ENCODE measurements at places on chromosomes 5 and 9.
A peak's percentile ranks its signal among the peaks of the same experiment; 100 is the strongest.

DNA sequence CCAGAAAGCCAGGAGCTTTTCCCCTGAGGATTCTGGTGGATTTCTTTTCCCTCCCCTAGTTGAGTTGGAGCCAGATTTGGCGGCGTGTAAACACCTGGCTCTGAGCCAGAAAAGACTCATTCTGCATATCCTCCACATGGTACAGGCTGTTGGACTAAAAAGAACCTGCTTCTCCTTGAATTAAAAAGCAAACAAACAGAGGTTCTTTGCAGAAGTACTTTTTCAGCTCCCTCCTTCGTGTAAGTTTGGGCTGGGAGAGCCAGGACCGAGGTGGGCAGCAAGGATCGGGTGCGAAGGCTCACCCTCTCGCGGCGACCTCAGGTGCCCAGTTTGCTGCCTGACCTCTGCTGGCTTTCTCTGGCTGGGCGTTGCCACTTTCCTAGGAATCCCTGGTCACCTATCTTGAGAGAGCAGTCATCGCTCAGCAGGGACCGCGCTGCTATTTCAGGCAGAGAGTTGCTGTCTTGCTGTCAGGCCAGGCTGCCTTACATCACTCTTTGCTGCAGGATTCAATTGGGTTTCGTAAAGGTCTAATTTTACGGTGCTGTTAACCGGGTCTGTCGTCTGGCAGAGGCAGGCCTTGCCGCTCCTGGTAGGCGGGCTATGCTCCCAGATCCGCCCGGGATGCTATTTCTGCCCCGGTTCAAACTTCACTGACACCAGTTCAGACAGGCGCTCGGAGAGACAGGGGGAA lies 3.2 kb downstream of the PAPPA start:
- DNase-seq: no peak

DNA sequence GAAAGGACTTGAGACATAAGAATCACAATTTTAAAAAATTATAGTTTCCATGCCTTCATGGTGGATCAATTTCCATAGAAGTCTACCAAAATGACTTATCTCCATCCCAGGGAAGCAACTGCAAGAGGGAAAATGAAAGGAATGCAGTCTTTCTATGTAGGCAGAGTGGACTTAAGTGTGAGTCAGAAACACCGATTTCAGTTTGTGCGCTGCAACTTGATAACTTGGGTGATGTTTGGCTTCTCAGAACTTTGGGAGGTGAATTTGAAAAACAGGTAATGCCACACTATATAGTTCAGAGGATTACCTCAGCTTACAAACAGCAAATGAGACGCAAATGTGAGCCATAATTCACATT lies 708 bp upstream of the CSNK1G3 start:
- peak; percentile 19 for DNase-seq

DNA sequence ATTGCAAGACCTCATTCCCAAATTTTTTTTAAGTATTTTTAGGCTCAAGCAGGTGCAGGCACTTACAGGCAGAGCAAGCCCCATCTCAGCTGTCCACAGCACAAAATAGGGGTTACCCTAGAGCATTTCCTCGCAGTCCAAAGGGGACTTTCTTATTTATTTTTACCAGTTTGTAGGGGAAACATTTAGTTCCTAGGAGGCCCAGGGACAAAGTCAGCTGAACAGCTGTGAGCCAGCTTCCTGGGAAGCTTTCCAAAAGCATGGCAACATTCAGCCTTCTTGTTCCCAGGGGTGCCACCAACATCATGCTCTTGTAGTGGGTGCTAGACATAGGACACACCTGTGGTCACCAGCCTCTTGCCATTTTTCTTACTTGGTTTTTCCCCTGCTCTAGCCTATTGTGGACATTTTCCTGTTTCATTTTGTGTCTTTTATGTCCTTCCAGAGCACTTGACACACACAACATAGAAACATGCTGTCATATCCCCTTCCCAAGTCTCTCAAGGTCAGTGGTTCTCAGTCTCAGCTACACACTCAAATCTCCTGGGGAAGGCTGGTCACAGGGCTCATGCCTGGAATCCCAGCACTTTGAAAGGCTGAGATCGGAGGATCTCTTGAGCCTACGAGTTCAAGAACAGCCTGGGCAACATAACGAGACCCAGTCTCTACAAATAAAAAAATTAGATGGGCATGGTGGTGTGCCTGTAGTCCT lies 38.2 kb downstream of the HAVCR1 start:
- DNase-seq: no peak

GRCh38 chr9:95055851-95056551 lies 261.5 kb downstream of the FANCC start:
- no peak for DNase-seq

GRCh38 chr9:116000748-116001329 lies 152.8 kb upstream of the PAPPA start:
- DNase-seq: peak; percentile 11

GRCh38 chr5:153827397-153827796 lies 211.3 kb downstream of the FAM114A2 start:
- DNase-seq: no peak

DNA sequence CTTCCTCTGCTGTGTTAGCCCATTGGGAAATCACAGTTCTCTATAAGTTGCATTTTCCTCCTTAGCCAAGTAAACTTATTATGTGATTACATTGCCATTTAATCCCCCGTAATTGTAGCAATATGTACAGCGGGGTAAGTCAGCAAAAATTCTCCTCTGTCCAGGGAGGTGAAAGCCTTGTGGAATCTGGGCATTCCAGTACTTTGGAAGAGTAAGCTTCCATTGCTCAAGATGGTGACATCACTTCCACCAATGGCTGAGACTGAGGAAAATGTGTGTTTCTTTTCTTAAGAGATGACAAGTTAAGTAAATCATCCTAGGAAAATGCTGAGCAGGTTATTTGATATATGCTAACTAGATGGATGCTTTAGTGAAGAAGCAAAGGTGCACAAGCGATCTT lies 436.7 kb downstream of the CETN3 start:
- no peak for DNase-seq

DNA sequence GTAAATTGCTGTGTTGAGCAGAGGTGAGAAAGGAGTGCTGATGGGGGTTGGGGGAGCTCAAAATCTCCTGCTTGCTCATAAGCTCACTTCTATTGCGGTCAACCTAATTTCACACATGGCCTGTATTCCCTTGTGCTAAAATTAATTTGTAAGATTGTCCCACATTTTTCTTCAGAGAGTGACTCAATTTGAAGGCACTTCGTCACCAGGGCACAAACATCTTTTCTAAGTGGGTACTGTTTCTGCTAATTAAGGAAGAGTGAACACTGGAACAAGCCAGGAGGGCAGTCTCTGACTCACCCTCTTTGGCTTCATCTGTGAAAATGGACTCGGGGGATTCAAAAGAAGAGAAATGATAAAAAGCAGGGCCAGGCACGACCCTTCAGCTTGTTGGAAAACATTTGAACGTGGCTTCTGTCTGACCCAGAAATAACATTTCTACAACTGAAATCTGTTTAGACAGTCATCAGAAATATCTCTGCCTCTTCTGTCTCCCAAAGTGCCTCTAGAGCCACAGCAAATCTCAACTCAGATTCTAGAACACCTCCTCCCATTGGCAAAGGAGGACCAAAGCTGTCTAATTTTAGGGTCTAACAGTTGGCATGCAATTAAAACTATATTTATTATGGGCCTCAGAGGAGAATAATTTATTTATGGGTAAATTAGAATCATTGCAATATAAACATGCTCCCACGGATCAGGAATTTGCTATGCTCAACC lies 49.8 kb downstream of the FEM1C start:
- DNase-seq: no peak

GRCh38 chr9:12748016-12748415 lies 26.8 kb upstream of the LURAP1L start:
- DNase-seq: no peak

DNA sequence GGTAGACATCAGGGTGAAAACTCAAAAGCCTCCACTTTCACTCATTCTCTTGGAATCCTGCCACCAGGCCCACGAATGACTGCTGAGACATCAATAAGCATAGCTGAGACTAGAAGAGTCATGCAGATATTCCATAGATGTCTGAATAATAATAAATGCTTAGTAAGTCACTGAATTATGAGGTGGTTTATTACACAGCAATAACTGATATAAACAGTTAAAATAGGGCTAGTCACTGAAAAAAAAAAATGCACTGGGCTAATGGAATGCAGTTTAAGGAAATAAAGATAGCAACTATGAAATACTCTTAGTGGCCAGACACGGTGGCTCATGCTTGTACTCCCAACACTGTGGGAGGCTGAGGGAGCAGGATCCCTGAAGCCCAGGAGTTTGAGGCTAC lies 262.8 kb upstream of the CDH6 start:
- no peak for DNase-seq

GRCh38 chr5:1750469-1750868 lies 49.2 kb downstream of the MRPL36 start:
- no peak for DNase-seq

DNA sequence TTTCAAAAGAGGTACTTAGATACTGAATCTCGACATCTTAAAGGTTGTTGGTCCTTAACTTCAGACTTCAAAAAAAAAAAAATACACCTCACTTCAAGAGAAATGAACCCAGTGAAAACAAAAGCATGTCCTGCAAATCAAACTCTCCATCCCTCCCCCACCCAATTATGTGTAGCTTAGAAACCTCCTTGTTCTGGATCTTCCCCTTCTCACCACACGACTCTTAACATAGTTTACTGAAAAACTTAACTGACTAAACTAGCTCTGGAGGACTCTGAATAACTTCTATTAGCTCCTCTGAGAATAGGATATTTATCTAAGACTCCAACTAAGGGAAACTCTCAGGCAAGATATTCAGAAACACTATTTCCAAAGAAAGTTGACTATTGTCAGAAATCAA lies 48.7 kb upstream of the HK3 start:
- DNase-seq: no peak

DNA sequence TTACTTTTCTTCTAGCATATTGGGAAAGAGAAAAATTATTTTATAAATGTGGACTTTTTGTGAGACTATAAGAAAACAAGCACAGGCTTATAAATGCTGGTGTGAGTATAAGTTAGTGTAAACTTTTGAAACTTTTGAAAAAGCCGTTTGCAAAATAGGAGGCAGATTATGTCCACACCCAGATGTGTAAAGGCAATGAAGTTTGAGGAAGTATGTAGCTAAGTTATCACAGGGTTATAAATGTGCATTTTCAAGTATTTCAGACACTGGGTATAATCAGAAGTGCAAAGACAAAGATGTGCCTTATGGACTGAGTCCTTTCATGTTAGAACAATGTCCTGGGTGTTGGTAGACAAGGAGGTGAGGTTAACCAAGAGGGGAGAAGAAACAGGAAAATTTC lies 85.5 kb downstream of the ANXA1 start:
- DNase-seq: no peak

GRCh38 chr5:87051502-87052113 lies 216.1 kb upstream of the RASA1 start:
- DNase-seq: no peak

DNA sequence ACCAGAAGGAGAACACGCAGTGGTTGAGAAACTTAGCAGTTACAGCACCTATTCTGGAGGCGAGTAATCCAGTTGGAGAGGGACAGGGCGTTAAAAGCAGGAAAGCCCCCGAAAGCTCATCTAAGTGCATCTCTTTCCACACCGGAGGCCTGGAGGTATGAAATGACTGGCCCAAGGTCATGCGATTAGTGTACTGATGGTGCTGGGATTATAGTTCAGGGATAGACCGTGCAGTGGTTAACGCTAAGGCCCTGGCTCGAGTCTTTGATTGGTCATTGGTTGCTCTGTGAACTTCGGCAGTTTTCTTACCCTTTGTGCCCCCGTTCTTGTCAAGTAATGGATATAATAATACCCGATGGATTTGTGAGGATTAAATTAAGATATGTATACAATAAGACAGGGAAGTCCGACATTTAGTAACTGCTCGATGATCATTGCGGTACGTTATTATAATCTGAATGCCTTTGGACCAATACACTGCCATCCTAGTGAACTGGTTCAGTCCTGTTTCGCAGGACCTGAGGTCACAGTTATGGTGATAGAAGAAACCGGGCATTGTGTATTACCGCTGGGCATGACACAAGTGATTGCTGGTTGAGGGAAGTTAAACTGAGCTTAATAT lies 960 bp downstream of the CANX start:
- peak; percentile 44 for DNase-seq

- DNase-seq: no peak
Measured at GRCh38 chr5:172909931-172910502, 49.2 kb upstream of the RPL26L1 start.

DNA sequence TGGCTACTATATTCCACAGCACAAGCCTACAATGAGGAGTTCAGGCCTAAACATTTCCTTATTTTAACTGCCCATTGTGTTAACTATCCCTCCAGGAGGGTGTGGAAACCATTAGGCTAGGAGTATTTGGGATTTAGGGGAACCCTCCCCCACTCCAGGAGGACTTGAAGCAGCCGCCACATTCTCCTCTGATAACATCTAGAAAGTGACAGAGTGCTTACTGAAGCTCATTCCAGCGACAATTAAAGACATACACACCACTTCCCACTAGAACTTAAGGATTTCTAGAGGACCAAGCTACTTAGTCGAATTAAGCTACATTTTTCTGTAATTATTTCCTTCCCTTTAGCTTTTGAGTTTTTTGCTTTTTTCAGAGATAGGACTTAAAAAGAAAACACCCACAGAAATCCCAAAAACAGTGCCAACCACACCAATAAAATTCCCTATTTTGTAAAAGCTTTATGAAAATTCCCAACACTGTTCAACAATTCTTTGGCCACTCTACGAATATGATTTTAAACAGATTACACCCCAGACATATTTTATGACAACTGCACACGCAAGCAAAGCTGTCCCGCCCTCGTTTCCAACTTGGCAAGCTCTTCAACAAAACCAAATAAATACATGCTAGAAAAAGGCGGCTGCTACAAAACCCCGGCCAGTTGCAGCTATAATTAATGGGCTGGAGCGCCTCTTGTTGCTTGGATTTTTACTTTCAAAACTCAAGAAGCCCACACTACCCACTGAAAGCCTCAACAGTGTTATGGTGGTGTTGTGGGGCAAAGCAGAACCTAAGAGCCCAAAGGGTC lies 4.5 kb downstream of the ROR2 start:
- DNase-seq: no peak

- DNase-seq: no peak
Measured at GRCh38 chr5:36570301-36571095, 35.9 kb upstream of the SLC1A3 start.

DNA sequence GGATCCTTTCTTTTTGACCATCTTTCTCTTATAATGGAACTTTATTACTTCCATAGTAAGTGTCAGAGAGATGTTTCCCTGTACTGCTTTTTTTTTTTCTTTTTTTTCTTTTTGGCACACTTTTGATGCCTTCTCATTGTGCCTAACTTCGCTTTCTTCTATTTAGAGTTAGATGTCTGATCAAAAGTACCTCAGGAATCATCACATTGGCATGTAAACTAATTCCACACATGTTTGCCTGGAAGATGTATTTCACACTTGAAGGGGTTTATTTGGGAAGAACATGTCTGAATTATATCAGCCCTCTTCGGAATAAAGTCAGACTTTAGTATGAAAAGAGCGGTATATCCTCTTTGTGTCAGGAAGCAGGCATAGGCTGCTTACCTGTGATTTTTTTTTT lies 35.1 kb downstream of the SMARCA2 start:
- no peak for DNase-seq

GRCh38 chr5:115600766-115601165 lies 1.5 kb downstream of the TICAM2 start:
- DNase-seq: no peak
